ENCODE measurements at places on chromosomes 5 and 9.

GRCh38 chr9:125525921-125526631, 180.9 kb downstream of the MAPKAP1 start:
- DNase-seq = no peak

GRCh38 chr5:37810311-37810710, 29.5 kb downstream of the GDNF start:
- no peak for DNase-seq

GRCh38 chr9:34139477-34140146, 13.1 kb upstream of the DCAF12 start:
- peak; percentile 48 for DNase-seq

DNA sequence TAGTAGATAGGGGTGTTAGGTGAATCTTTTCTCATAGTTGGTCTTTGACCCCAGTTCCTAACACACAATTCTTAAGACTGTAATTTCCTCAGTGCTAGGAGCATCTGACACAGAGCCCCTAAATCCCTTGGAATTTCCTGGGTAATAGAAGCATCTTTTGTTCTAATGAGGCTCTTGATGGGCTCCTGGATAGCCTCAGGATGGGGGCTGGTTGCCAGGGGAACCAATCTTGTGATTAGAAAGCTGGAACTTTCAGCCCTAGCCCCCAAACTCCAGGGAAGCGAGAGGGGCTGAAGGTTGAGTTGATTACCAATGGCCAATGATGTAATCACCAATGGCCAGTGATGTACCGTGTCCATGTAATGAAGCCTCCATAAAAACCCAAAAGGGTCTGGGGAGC, 44.5 kb downstream of the CCDC125 start:
- no peak for DNase-seq

DNA sequence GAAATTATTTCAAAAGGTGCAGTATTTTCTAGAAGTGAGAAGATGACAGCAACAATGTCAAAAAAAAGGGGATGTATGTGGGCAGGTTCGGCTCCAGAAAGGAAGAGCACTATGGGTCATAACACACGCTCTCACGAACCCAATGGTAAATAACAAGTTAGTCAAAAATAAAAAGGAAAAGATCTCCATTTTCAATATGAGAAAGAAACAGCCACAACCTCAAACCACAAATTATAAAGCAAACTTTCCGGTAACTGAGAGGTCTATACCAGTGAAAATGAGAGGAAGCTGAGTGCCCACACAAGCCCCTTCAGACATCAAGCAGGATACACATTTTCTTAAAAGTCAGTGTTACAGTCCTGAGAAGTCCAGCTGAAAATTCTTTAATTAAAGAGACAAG, 398.5 kb upstream of the RPS23 start:
- DNase-seq = no peak

- no peak for DNase-seq
Measured at GRCh38 chr5:158563760-158564390, 535.8 kb downstream of the EBF1 start.

GRCh38 chr5:87069974-87070608, 197.6 kb upstream of the RASA1 start:
- DNase-seq = no peak

- no peak for DNase-seq
Measured at GRCh38 chr5:2466966-2467365, 284.5 kb downstream of the IRX2 start.

All from putamen (tissue), 1 donor.